ENCODE measurements at places on chromosomes 13 and 19. TPM values are rescaled to one million over a fixed set of nuclear protein-coding genes. Genes with fewer than 3 reads are reported as not detected.

NLRP4 gene
- not detected for total RNA-seq

ZNF345 gene
- total RNA-seq, result 10.0 TPM

HIPK4 gene
- total RNA-seq, result 0.29 TPM

ELSPBP1 gene
- not detected for total RNA-seq

ZIC2 gene
- 196 TPM for total RNA-seq

DCUN1D2 gene
- total RNA-seq, result 29.0 TPM

DNA sequence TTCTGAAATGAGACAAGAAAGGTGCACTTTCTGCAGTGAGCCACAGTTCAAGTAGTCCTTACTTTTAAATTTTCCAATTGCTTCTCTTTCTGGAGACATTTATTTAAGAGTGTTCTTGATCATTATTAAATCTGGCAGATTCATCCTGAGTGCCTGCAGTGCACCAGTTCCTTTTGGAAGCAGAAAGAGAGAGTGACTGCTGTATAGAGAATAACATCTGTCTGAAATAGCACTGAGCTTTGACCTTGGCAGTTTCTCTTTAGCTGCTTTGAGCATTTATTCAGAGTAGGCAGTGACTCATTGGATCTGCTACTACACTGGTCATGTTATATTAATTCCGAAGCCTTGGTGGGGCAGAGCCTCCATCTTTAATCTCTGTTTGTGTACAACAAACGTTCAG lies 1373.7 kb downstream of the PCDH9 start:
- DNase-seq, result no peak

GRCh38 chr13:109517517-109517916 lies 268.9 kb downstream of the IRS2 start:
- no peak for DNase-seq

GRCh38 chr13:88704600-88705275 lies 1033.6 kb downstream of the SLITRK5 start:
- no peak for DNase-seq

DNA sequence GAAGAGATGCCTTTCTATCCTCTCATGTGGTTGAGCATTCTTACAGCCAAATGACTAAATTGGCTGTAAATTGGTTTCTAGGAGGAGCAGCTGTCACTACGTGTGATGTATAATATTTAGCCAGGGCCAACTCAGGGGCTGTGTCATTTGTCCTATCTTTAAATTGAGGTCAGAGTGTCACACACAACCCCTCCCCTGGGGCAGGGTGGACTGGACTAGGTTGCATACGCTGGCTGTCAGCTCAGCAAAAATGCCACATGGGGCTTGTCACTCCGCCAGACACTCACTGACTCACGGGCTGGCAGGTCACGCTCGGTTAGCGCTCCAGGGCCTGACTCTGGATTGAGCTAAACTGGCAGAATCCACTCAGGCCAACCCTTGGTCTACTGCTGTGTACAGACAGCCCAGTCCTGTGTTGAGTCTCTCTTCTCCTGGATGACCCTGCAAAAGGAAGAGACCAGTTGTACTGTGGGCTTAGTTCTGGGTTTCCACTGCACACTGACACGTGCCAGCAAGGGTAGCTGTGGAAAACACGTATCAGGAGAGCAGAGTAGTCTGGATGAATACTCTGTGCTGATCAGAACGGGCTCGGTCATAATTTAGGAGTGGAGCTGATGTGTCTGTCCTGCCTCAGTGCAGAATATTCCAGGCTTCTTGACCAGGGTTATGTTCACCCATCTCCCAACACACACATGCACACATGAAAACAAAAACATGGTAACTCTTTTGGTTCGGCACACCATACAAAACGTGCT lies 29.1 kb downstream of the SHISA2 start:
- peak; percentile 93 for DNase-seq

DNA sequence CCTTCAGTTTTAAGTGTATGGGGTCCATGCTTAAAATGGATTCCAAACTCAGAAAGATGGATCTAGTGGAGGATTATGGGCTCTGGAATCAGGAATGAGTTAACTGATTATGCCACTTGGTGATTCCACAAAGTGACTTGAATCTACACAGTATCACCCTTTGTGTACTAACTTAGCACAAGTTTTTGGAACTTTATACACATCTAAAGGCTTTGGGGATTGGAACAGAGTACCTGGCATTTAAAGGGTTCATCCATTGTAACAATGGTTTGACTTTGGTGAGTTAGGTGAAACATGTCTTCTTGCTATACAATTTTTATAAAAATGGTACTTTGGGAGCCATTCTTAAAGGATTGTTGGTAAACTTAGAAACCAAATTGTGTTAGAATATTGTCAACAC lies 1.1 kb downstream of the RPL21 start:
- DNase-seq, result no peak

GRCh38 chr19:39085392-39085791 lies 1.2 kb downstream of the ACP7 start:
- no peak for DNase-seq

- DNase-seq, result no peak
Observed at GRCh38 chr19:2187159-2187558, 23.4 kb downstream of the DOT1L start.

DNA sequence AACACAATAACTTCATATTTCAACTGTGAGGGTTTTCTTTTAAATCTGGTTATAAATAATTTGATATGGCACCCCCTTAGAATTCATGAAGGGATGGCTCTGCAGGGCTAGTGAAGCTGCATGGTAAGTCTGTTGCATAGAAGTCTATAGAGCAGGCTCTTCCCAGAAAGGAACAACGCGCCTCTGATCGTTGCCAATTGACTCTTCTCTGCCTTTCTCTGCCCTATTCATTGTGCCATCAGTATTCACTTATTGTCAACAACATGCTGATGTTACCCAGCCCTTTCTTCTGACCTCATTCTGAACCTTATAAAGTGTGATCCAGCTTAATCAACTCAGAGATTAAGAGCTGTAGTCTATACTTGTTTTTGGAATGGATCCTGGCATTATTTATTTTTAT lies 16.3 kb upstream of the DCT start:
- no peak for DNase-seq

DNA sequence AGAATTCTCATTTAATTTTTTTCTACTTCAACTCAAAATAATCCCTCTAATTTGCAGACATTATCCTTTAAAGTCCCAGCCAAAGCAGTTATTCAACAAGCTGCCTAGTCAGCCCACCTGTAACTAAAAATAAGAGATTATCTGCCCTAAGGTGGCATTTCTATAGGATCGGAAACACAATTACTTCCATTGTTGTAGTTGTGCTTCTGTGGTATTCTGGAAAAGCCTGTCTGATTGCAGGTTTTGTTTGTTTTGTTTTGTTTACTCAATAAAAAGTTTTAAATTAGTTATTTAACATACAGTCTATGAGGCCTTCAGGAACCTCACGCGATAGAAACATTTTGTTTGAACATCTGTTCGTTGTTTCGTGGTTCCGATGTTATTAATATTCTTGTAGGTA lies 101.0 kb downstream of the ZIC5 start:
- DNase-seq, result no peak

DNA sequence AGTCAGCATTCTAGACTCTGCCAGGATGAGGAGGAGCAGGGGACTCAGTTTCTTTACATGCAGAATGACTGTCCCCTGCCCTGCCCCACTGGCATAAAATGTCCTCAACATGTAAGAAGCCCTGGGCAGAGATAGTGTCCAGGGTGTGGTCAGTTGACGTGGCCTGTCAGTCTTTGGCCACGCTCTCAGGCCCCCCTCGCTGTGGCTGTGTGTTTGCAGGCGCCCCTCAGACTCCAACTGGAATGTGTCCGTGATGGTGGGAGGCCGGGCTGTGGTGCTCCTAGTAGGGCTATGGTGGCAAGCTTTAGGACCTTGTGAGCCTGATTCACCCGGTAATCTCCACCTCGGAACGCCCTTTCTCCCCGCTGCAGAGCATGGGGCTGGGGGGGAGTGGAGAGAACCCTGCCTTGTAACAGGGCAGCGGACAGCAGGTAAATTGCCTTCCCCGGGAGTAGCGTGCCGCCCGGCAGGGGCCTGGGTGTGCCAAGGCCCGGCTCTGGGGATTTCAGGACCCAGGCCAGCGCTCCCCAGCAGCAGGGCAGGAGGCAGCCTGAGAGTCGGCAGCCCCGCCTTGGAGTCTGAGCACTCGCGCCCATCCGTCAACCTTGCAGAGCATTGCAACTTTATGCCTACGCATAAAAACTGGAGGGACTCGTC lies 62.3 kb downstream of the CHST8 start:
- DNase-seq, result no peak

DNA sequence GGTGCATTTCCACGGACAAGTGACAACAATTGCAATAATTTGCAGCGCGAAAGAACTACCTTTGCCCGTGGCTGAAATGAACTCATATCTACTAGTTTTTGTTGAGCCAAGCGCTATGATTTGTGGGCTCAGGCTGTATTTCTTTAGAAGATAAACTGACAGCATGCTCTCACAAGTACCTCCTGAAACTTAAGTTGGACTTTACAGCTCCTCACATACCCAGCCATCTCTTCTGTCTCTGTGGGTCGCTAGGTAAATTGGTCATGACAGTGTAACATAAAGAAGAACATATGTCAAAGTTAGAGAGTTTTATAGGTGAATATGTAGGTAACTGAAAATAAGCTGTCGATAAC lies 839 bp downstream of the COG6 start:
- DNase-seq, result no peak

DNA sequence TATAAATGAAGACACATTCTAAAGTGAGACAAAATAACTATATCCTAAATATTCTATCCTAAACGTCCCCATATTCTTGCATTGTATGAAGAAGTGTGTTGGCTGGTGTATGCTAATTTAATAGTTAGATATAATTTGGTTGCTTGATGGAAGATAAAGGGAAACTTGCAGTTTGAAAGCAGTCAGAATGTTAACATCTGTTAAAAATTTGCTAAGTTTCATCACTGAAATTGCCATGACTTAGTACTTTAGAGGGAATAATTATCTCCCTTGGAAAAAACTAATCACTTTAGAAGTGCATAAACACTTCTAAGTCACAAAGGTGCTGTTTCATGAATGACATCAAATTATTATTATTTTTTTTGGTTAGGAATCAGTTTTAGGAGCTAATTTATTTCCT lies 61.6 kb downstream of the ITGBL1 start:
- no peak for DNase-seq

- no peak for DNase-seq
Observed at GRCh38 chr19:18520848-18521691, 800 bp downstream of the ELL start.

DNA sequence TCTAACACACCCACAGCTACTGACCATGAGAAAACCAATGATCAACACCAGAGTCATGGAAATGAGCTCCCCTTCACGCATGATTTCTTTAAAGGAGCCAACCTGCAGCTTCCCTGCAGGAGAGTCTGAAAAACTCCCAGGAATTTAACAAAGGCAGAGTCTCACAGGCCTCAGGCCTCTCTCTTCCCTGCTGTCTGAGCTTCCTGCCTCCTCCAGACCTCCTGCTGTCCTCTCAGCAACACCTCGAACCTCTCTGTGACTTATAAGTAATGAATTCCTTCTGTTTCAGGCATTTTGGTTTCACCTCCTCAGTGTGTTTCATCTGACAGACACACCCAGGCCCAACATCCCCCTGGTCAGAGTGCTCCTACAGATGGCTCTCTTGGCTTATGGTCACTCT lies 1044.4 kb downstream of the UQCRFS1 start:
- no peak for DNase-seq

DNA sequence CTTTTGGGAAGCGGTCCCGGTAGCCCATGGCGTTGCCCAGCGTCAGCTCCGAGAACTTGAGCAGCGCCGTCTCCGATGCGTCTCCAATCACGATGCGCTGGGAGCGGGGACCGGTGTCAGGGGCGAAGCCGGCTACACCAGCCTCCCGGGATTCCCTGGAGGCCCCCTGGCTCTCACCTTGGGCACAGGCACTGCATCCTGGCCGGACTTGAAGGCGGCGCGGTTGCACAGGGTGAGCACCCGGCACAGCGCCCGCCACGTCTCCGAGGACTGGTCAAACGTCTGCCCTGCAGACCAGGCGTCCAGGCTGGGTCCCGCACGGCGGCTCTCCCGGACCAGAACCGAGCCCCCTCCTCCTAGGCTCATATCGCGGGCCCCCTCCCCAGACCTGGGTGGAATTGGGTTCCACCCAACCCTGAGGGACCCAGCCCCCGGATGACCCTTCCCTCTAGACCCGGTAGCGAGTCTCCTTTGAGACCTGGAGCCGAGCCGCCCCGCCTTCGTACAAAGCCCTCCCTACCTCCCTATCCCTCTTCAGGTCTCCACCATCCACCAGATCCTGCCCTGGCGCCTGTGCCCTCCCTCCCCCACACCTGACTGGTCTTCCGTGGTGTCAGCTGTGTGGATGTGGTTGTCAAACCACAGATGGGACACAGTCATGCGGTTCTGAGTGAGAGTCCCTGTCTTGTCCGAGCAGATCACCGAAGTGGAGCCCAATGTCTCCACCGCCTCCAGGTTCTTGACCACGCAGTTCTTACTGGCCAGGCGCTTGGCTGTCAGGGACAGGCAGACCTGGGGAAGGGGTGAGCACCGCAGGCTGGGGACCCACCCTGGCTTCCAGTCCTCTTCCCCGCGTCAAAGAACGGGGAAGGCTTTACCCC lies 4.8 kb downstream of the ATP4A start:
- no peak for DNase-seq

GRCh38 chr13:75661443-75661842 lies 25.3 kb downstream of the LMO7 start:
- no peak for DNase-seq

DNA sequence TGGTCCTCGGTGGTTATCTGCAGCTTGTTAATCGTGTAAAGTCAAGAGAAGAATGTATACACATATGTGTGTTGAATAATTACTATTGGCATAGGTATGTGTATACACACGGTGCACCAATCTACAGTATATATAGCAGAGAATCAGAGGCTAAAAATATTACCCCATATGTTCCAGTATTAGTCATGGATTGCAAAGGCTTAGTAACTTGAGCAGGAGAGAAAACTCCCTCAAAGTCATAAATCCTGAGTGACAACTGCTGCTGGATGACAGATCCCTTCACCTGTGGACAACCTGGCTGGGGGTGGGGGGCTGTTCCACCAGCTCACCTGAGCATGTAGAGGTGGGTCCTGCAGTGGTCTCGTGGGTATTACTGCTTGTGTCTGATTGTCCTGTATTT lies 185.0 kb downstream of the ZNF536 start:
- no peak for DNase-seq

DNA sequence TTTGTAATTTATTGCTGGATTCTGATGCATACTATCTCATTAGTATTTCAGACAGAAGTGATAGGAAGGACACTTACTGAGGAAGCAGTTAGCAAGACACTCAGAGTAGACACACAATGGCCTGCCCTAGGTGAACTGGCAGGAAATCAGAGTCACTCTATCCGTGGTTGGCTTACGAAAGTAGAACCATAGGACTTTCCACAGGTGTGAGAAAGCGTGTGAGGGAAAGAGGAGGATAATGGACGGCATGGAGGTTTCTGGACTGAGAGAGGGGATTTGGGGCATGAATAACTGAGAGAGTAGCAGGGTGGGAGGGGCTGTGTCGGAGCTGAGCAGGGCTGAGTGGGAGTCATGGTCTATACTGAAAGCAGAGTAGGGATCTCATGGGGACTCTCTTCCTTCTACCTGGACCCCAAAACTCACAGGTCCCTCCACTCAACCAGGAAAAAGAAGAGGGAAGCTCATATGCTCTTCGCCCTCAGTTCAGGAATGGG lies 18.7 kb upstream of the EID2 start:
- no peak for DNase-seq

GRCh38 chr19:5150902-5151741 lies 182.2 kb downstream of the KDM4B start:
- DNase-seq, result no peak

All from osteocyte (in vitro differentiated cells).